ENCODE measurements at places on chromosomes 11 and 22. TPM values are rescaled to one million over a fixed set of nuclear protein-coding genes. Genes with fewer than 3 reads are reported as not detected.

Gene TCN2
- total RNA-seq: 0.12 TPM

DNA sequence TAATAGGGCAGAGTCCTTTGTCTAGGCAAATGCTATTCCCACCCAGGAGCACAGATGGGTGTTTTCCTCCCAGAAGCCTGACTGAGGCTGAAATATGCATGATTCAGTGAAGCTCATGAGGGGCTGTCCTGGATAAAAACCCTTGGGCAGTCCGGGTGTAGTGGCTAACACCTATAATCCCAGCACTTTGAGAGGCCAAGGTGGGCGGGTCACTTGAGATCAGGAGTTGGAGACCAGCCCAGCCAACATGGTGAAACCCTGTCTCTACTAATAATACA is 48.6 kb upstream of the LMO2 start:
- peak; percentile 5 for DNase-seq

GRCh38 chr11:76392870-76393269 is 11.7 kb downstream of the GVQW3 start:
- no peak for DNase-seq

- peak; percentile 23 for DNase-seq
Observed at GRCh38 chr11:112734207-112734606, 227.0 kb upstream of the NCAM1 start.

DNA sequence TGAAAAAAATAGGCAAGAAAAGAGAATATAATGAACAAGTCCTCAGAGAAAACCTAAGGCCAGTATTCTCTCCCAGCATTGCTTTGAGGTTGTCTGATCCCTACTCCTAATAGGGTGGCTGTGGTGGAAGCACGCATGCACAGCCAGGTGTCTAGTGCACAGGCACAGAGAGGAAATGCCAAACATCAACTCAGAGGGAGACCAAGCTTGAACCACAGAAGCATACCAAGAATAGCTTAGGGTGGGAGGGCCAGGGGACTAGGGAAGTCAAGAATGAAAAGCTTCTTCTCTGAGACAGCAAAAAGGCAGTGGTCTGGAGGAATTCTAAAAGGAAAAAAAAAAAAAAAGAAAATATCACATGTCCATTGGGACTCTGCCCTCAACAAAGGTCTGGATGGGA is 244.1 kb upstream of the API5 start:
- no peak for DNase-seq

- DNase-seq: no peak
Observed at GRCh38 chr11:90192869-90193582, 29.8 kb downstream of the CHORDC1 start.

Gene TREH
- not detected for total RNA-seq

Gene ART1
- total RNA-seq: not detected

- no peak for DNase-seq
Observed at GRCh38 chr11:128481135-128481534, 106.2 kb downstream of the ETS1 start.

Gene SLC22A25
- total RNA-seq: not detected

Data from Daoy (cell line).